ENCODE measurements at places on chromosomes 16 and 17. TPM values are rescaled to one million over a fixed set of nuclear protein-coding genes. Genes with fewer than 3 reads are reported as not detected.

CD68 gene
- 3.3 TPM for total RNA-seq

RAP1GAP2 gene
- 3.3 TPM for total RNA-seq

MT1M gene
- total RNA-seq = 0.59 TPM

DNA sequence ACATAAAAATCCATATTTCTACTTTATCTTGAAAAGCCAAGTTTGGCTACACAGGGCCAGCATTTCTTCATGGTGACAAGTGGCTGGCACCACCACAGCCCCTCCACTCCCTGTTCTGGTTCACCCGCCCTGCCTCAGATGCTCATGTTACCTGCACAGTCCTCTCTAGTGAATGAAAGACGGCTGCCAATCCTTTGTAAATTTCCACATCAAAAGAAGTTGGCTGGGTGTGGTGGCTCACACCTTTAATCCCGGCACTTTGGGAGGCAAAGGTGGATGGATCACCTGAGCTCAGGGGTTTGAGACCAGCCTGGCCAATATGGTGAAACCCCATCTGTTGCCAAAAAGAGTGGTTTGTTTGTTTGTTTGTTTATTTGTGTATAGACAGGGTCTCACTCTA lies 19.9 kb upstream of the CORO1A start:
- no peaks in the 10 kb centered on the region for H3K4me1 ChIP-seq
- no peaks in the 10 kb centered on the region for H3K36me3 ChIP-seq
- H3K4me3 ChIP-seq = no peak overlapping the region
- H3K27me3 ChIP-seq = no peaks in the 10 kb centered on the region
- no peak for DNase-seq

DNA sequence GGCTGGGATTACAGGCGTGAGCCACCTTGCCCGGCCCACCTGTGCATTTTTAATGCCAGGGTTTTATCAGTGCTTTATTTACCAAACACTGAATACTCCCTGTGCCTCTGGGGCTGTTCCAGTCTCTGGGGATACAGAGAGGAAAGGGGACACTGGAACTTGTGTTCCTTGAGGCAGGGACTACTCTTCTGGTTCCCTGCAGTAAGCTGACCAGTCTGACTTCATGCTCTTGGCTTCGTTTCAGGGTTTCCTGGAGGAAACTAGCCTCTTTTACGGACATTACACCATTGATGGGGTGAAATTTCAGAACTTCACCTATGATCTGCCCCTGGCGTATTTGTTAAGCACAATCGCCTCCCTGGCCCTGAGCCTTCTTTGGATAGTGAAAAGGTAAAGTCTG lies 37.4 kb upstream of the COQ7 start:
- no peak overlapping the region for H3K4me3 ChIP-seq
- DNase-seq = no peak
- no peaks in the 10 kb centered on the region for H3K4me1 ChIP-seq
- H3K27me3 ChIP-seq = no peaks in the 10 kb centered on the region
- H3K27ac ChIP-seq = no peak overlapping the region
- peaks cover 6% of the 10 kb centered on the region for H3K36me3 ChIP-seq

- no peak for DNase-seq
- H3K4me3 ChIP-seq = no peak overlapping the region
- peaks cover 4% of the 10 kb centered on the region for H3K4me1 ChIP-seq
- peaks cover 60% of the 10 kb centered on the region for H3K27me3 ChIP-seq
- H3K36me3 ChIP-seq = no peaks in the 10 kb centered on the region
- H3K27ac ChIP-seq = no peak overlapping the region
Observed at GRCh38 chr17:49891694-49892389, 44.0 kb upstream of the TAC4 start.

- peak; percentile 18 for DNase-seq
- H3K27me3 ChIP-seq = peaks cover 15% of the 10 kb centered on the region
- H3K4me3 ChIP-seq = peak overlapping the region; percentile 17
- peaks cover 21% of the 10 kb centered on the region for H3K4me1 ChIP-seq
- H3K27ac ChIP-seq = peak overlapping the region; percentile 77
Observed at GRCh38 chr16:86222547-86222946, 287.8 kb upstream of the FOXF1 start.

GRCh38 chr17:58289869-58290268 lies 9.1 kb upstream of the MPO start:
- peaks cover 27% of the 10 kb centered on the region for H3K27me3 ChIP-seq
- H3K4me1 ChIP-seq = peaks cover 3% of the 10 kb centered on the region
- H3K27ac ChIP-seq = no peak overlapping the region
- no peaks in the 10 kb centered on the region for H3K36me3 ChIP-seq
- no peak for DNase-seq

GRCh38 chr17:83109793-83110645 lies 30.6 kb downstream of the METRNL start:
- H3K4me1 ChIP-seq = peaks cover 58% of the 10 kb centered on the region
- no peaks in the 10 kb centered on the region for H3K36me3 ChIP-seq
- peak overlapping the region; percentile 90 for H3K27ac ChIP-seq
- no peaks in the 10 kb centered on the region for H3K27me3 ChIP-seq
- DNase-seq = no peak

GRCh38 chr17:77129568-77130301 lies 11.0 kb upstream of the SEC14L1 start:
- H3K27ac ChIP-seq = peak overlapping the region; percentile 95
- no peaks in the 10 kb centered on the region for H3K27me3 ChIP-seq
- no peak for DNase-seq
- no peaks in the 10 kb centered on the region for H3K36me3 ChIP-seq
- H3K4me1 ChIP-seq = peaks cover 64% of the 10 kb centered on the region

DNA sequence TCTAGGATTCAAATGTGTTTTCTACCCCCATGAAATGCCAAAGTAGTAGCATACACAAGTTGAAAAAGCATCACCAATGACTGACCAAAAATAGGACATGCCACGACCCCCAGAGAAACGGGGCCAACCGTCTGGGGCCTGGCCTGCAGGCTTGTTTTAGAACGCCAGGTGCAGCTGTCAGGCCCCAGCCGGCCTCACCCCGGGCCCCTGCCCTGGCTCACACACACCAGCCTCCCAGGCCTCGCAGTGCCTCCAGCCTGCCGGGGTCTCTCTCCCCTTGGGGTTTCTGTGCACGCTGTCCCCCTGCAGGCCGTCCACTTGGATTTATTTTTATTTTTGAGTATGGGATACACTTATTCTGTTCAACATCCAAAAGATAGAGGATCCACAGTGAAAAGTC lies 7.9 kb downstream of the KATNB1 start:
- no peak overlapping the region for H3K27ac ChIP-seq
- peaks cover 3% of the 10 kb centered on the region for H3K36me3 ChIP-seq
- no peaks in the 10 kb centered on the region for H3K4me1 ChIP-seq
- no peak for DNase-seq

DNA sequence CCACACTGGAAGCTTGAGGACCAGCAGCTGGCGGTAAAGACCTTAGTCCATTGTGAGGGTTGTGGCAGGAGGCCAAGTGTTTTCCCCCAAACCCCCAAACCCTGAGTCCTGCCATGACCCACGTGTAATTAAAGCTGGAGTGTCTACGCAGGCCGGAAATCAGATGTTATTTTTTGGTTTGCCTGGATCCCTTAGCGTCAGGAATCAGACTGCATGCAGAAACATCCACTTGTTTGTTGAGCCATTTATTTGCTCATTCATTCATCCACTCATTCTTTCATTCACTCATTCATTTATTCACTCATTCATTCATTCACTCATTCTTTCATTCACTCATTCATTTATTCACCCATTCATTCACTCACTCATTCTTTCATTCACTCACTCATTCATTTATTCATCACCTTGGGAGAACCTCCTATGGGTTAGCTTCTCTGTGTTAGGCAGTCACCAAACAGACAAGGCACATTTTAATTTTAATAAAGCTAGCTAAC lies 313.1 kb downstream of the MAF start:
- peak overlapping the region; percentile 13 for H3K4me3 ChIP-seq
- no peak overlapping the region for H3K27ac ChIP-seq
- no peak for DNase-seq
